ENCODE measurements at places on chromosomes 4 and X.

GRCh38 chr4:16290681-16291420 is 64.6 kb upstream of the TAPT1 start:
- no peak for DNase-seq

- no peak for DNase-seq
These were observed 93.4 kb upstream of the MAMLD1 start for GRCh38 chrX:150269605-150270254.

DNA sequence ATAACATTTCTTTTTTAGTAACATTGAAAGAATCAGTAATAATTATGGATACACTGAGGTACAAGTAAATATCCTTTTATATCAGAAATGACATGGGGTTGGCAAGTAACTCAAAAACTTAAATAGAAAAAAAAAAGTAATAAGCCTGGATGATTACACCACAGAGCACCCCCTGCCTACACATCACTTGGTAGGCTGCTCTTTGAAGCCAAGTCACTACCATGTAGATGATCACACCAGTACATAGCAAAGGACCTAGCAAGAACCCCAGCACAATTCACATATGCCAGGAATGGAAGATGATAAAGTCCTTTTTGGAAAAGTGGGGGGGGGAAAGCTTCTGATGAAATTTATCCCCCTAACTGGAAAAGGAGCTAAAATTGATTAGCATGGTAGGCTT is 56.9 kb downstream of the METTL14 start:
- DNase-seq: no peak

DNA sequence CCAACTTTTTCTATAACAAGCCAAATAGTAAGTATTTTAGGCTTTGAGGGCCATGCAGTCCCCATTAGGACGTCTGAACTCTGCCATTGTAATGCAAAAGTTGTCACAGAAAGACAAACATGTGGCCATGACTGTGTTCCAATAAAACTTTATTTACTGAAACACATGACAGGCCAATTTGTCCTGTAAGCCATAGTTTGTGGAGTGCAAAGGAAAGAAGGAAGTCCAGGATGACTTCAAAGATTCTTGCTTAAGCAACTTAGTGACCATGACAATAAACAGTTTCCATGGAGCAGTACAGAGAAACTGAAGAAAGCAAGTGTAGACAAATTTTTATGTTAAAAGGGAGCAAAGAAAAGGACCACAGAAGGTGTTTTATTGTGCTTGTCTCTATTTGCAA is 35.0 kb upstream of the MYOZ2 start:
- no peak for DNase-seq

Measured in AG09309 (cell line).